CD8-positive, alpha-beta memory T cell (primary cell): ENCODE measurements at places on chromosomes 13 and 19.

DNA sequence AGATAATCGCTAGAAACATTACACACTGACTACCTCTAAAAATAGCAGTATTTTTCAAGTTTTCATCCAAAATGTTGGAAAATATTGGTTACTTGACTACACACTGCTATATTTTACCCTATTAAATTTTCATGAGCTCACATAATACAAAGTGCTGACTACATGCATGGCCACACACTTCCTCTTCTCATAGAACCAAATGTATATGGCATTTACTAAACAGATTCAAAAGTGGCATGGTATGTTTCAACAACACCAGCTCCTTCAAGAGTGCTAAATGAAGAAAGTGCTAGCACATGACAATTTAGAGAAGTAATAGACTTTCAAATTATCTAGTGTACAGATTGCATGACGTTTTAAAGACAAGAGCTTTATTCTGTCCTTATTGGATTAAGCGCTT, 780.4 kb upstream of the SLITRK6 start:
- no peak overlapping the region for H3K27ac ChIP-seq
- DNase-seq, result no peak
- H3K36me3 ChIP-seq, result no peaks in the 10 kb centered on the region

DNA sequence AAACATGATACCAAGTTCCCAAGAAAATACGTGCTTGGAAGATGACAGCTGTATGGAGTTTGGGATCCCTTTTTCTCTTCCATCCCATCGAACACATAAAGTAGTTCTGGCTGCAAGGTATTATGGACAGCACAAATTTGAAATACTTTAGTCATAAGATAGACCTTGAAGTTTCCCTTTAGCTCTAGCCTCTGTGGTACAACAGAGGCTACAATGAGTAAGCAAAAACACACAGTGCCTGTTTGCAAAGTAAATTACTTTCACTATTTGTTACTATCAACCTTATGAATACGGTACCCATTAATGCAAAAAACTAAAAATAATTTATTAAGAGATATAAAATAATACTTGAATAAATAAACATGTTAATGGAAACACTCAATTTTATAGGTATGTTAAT, 21.0 kb upstream of the LRCH1 start:
- no peak overlapping the region for H3K27ac ChIP-seq
- H3K4me3 ChIP-seq, result no peak overlapping the region
- no peaks in the 10 kb centered on the region for H3K4me1 ChIP-seq
- no peak for DNase-seq
- no peaks in the 10 kb centered on the region for H3K36me3 ChIP-seq

DNA sequence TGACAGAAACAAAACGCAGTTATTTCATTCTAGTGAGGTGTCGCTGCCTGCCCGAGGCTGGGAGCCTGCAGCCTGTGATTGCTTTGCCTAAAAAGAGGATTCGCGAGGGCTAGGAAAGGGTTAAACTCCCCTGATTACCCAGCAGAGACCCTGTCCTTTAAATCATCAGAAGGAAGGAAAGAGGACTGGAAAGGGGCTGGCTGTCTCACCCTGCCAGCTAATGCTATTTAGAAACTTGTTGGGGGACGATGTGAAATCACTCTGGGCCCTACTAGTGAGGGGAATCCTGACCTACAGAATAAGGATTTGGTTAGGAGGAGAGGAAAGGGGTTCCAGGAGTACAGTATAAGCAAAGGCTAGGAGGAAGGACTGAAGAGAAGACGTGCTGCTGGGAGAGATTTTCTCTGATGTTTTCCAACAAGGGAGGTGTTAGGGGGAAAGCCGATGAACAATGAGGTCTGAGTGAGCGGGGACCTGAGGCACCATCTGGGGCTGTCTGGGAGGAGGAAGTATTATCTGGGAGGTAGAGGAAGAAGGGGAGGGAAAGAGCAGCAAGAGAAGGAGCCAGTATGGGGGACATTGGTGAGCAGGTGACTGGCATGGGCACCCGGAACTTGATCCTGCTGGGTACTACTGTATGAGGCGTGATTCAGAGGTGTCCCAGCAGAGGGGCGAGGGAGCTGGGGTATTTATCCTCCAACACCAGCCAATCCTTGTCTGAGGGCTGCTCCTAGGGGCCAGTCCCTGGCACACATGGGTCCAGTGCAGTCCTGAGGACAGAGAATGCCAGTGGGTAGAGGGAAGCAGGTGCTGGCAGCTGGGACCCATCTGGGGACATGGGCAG, 55.7 kb upstream of the PTPRS start:
- no peak overlapping the region for H3K27ac ChIP-seq
- no peaks in the 10 kb centered on the region for H3K36me3 ChIP-seq
- no peak for DNase-seq
- no peak overlapping the region for H3K4me3 ChIP-seq

DNA sequence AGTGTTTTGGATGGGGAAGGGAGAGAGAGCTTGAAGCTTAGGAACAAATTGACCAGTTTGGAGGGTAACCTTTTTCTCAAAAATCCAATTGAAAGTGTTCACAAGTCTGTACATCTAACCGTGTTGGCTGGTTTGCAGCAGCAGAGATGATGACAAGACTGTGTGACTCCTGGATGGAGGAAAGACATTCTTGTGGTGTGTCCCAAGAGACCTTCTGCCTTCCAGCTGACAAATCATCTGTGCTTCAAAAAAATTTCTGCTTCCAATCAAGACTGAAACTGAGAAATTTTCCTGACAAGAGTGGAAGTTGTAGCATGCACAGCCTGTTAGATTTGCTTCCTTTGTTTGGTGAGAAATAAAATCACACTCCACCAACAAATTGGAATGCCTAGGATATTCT, 56.2 kb downstream of the LACC1 start:
- no peaks in the 10 kb centered on the region for H3K36me3 ChIP-seq
- DNase-seq, result no peak
- H3K4me3 ChIP-seq, result no peak overlapping the region

- H3K4me3 ChIP-seq, result no peak overlapping the region
- H3K4me1 ChIP-seq, result no peaks in the 10 kb centered on the region
- H3K27ac ChIP-seq, result no peak overlapping the region
- H3K36me3 ChIP-seq, result no peaks in the 10 kb centered on the region
- DNase-seq, result no peak
Observed at GRCh38 chr13:69769608-69770007, 338.0 kb upstream of the ATXN8OS start.

DNA sequence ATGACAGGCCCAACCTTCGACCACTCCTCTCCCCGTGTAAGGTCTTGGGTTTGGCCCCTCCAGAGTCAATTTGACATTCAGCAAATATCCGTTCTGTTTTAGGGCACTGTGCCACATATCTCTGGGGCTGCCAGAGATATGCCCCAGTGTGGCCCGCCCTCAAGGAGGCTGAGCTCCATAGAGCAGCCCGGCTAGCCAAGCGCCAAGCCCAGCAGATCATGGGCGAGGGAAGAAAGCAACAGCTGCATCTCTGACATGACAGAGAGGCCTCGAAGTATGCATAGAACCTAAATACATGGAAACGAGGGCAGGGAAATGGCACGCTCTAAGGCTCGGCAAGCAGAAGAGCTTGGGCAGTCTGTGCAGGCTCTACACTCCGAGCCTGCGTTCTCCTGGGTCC, 124.5 kb downstream of the USP12 start:
- no peak overlapping the region for H3K27ac ChIP-seq
- no peaks in the 10 kb centered on the region for H3K36me3 ChIP-seq
- no peaks in the 10 kb centered on the region for H3K27me3 ChIP-seq

DNA sequence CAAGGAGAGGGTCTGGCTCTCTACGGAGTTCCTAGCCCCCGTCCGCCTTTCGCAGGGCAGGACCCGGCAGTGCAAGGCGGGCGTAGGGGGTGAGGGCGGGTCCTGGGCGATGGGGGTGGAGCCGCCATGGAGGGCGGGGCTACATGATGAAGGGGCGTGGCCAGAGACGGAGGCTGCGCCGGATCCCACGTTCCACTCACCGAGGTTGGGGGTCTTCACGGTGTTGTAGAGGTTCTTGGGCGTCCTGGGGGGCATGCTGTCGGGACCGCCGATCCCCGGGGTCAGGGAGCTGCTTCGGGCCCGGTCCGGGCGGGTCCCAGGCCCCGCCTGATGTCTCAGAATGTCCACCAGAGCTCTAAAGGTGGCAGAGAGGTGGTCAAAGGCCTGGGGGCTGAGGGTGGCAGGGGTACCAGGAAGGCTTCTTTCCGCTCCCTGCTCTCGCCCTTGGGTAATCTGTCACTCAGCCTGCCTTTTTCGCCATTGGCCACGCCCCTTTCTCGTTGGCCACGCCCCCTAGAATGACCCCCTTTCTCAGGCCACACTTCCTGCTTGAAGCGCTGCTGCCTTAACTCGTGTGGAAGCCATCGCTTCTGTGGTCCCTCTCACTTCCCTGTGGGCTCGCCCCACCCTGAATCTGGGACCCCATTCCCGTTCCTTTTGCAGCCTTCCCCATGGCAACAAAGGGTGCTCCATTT, 2.5 kb downstream of the SHISA7 start:
- no peaks in the 10 kb centered on the region for H3K36me3 ChIP-seq
- no peak overlapping the region for H3K4me3 ChIP-seq
- H3K4me1 ChIP-seq, result peaks cover 15% of the 10 kb centered on the region
- H3K27me3 ChIP-seq, result peaks cover 47% of the 10 kb centered on the region

- no peaks in the 10 kb centered on the region for H3K36me3 ChIP-seq
- no peak overlapping the region for H3K4me3 ChIP-seq
- DNase-seq, result no peak
- H3K27me3 ChIP-seq, result no peaks in the 10 kb centered on the region
- no peaks in the 10 kb centered on the region for H3K4me1 ChIP-seq
Observed at GRCh38 chr19:33767898-33768413, 28.7 kb upstream of the KCTD15 start.

DNA sequence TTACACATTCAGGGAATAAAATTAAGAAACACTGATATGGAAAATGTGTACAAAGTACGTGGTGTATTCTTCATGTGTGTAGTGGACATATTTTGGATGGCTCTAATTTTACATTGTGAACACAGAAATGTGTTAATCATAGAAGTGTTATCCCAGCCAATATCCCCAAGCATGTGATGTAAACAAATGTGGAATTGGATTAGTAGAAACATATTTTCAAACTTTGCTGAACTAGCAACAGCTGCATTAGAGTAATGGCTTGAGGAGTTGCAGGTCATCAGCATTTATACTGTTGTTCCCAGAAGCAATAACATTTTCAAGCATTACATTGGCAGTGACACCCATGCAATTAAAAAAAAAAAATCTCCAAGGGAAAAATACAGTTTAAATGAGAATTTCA, 600.6 kb downstream of the SLITRK1 start:
- H3K27ac ChIP-seq, result no peak overlapping the region
- H3K4me1 ChIP-seq, result no peaks in the 10 kb centered on the region
- no peak for DNase-seq
- H3K4me3 ChIP-seq, result no peak overlapping the region
